ENCODE measurements at places on chromosomes 13 and 19. TPM values are rescaled to one million over a fixed set of nuclear protein-coding genes. Genes with fewer than 3 reads are reported as not detected.

- DNase-seq = no peak
Measured at GRCh38 chr19:18659281-18660050, 22.6 kb downstream of the KLHL26 start.

- no peak for DNase-seq
Measured at GRCh38 chr19:8324186-8325050, 3.1 kb downstream of the RPS28 start.

DNA sequence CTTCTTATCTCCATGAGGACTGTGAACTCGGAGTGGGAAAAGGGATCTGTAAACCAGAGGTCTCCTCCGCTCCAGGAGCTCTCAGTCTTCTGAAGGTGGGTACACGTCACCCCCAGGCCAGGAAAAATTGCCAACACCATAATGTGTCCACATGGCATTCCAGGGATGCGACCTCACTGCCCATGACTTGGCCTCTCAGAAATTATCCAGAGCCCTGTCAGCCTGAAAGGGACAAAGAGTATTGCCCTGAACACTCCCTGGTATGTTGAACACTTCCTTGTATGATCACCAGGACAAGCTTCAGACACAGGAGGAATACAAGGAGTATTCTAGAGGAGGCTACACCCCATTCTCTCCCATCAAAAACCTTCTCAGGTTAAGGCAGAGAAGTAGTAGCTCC is 81.0 kb upstream of the SLC7A1 start:
- no peak for DNase-seq

- DNase-seq = no peak
Measured at GRCh38 chr19:39916851-39917396, 17.5 kb downstream of the FCGBP start.

- DNase-seq = no peak
Measured at GRCh38 chr19:10691883-10692282, 9.4 kb upstream of the QTRT1 start.

- no peak for DNase-seq
Measured at GRCh38 chr13:25872481-25873241, 179.2 kb downstream of the SHISA2 start.

GRCh38 chr13:31884556-31884955 is 145.2 kb downstream of the RXFP2 start:
- DNase-seq = no peak

GRCh38 chr19:33392341-33393285 is 19.1 kb downstream of the CEBPG start:
- peak; percentile 63 for DNase-seq

- DNase-seq = no peak
Measured at GRCh38 chr13:49877629-49878218, 58.4 kb downstream of the SPRYD7 start.

GRCh38 chr13:40706439-40706838 is 40.0 kb upstream of the FOXO1 start:
- no peak for DNase-seq

GRCh38 chr19:17424743-17425365 is 5.0 kb downstream of the MVB12A start:
- DNase-seq = peak; percentile 70

GRCh38 chr13:43908156-43909126 is 28.7 kb downstream of the LACC1 start:
- peak; percentile 34 for DNase-seq

DNA sequence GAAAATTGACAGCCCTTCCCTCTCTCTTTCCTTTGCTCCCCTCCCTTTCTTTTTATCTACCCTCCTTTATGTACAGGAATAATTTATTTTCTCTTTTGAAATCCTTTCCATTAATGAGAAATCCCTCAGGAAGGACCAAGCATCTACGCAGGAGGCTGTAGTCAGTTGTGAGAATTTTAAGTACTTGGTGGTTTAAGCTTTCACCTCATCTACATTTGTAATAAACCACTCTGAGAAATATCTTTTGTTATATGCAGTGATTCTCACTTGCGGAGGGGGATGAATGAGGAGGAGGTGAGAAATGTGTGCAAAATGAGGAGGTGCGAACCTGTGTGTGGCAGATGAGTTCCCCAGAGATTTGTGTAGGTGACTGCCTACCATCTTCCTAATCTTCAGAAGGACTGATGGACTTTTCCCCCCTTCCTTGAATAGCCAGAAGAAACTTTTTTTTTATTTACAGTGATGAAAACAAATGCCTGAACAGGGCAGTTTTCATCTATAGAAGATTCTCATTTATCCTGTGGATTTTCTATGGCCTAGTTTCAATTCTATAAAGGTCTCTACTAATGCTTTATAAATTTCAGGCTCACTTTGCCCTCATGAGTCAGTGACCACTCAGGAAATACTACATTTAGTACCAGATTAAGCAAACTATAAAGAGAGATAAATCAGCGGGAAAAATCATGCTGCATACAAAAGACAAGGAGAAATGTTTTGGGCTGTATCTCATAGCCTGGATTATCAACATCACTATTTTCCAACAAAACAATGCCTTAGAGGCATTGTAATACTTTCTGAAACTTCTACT is 118.3 kb downstream of the LHFPL6 start:
- DNase-seq = no peak

DNA sequence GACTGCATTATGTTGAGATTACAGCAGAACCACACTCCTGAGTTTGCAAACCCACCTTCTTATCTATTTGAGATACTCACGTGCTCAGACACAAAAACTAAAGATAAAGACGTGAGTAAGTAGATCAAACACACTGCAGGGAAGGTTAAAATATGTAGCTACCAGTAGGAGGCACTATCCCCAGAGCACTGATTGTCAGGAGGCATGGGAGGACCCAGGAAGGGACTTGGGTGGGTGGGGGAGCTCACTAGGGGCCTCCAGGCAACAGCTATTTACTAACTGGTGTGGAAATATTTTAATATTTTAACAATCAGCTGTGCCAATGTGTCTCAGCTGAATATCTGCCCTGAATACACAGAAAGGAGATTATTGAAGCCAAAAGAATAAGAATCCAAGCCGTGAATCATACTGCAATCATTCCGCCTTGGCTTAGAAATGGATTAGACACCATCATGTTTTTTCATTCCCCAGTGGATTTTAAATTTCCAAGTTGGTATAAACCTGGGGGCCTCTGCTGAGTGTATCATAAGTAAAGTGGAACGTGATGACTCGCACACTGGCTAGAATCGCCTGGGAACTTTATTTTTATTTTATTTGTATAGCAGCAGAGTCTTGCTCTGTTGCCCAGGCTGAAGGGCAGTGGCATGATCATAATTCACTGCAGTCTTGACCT is 73.2 kb upstream of the CACNA1A start:
- no peak for DNase-seq

- DNase-seq = no peak
Measured at GRCh38 chr13:106113796-106114195, 421.7 kb downstream of the EFNB2 start.

LRRC4B gene
- 2.8 TPM for polyA plus RNA-seq

CEACAM7 gene
- polyA plus RNA-seq = not detected

PALM gene
- polyA plus RNA-seq = 46.4 TPM

SIGLEC5 gene
- not detected for polyA plus RNA-seq

SIGLEC10 gene
- 2.3 TPM for polyA plus RNA-seq

FREM2 gene
- 0.80 TPM for polyA plus RNA-seq

PCDH9 gene
- polyA plus RNA-seq = 2.3 TPM

CEACAM3 gene
- not detected for polyA plus RNA-seq

PSG1 gene
- not detected for polyA plus RNA-seq

Measured in testis (tissue), 5 donors.